Adrenal gland (tissue), 19 donors: ENCODE measurements at places on chromosomes 4 and X.

- H3K27ac ChIP-seq: no peak overlapping the region
- H3K27me3 ChIP-seq: no peaks in the 10 kb centered on the region
- no peaks in the 10 kb centered on the region for H3K36me3 ChIP-seq
- H3K4me3 ChIP-seq: no peak overlapping the region
Observed at GRCh38 chr4:44462259-44462658, 13.7 kb upstream of the KCTD8 start.

- H3K27me3 ChIP-seq: no peaks in the 10 kb centered on the region
- H3K4me1 ChIP-seq: peaks cover 10% of the 10 kb centered on the region
- H3K4me3 ChIP-seq: no peak overlapping the region
- H3K36me3 ChIP-seq: peaks cover 4% of the 10 kb centered on the region
- no peak overlapping the region for H3K27ac ChIP-seq
- no peak for DNase-seq
Observed at GRCh38 chr4:185272245-185272644, 62.8 kb downstream of the SNX25 start.

- H3K36me3 ChIP-seq: no peaks in the 10 kb centered on the region
- H3K27ac ChIP-seq: no peak overlapping the region
- no peaks in the 10 kb centered on the region for H3K4me1 ChIP-seq
- no peak overlapping the region for H3K4me3 ChIP-seq
Observed at GRCh38 chrX:117274965-117275364, 812.2 kb upstream of the CT83 start.

- H3K4me1 ChIP-seq: no peaks in the 10 kb centered on the region
- DNase-seq: peak; percentile 54
- H3K4me3 ChIP-seq: no peak overlapping the region
- no peaks in the 10 kb centered on the region for H3K27me3 ChIP-seq
- H3K27ac ChIP-seq: no peak overlapping the region
- H3K36me3 ChIP-seq: no peaks in the 10 kb centered on the region
Observed at GRCh38 chr4:53119680-53120079, 246.2 kb downstream of the SCFD2 start.

DNA sequence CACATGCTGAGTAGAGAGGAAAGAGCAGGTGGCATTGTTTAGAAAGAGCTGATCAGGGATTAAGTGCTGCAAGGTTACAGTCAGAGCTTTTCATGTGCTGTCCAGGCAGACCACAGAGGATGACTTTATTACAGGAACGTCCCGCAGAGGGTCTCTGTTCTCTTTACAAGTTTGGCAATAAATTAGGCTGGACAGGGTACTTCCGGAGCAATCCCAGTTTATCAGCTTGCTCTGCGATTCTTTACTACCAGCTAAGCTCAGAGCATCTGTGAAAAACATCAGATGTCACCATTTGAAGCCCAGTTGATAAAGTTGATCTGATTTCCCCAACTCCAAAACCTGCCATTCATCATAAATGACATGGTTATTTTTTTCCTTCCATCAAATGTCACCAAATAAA lies 633.1 kb downstream of the NLGN4X start:
- no peaks in the 10 kb centered on the region for H3K36me3 ChIP-seq
- H3K4me1 ChIP-seq: no peaks in the 10 kb centered on the region
- no peak overlapping the region for H3K4me3 ChIP-seq
- no peak for DNase-seq
- no peaks in the 10 kb centered on the region for H3K27me3 ChIP-seq

DNA sequence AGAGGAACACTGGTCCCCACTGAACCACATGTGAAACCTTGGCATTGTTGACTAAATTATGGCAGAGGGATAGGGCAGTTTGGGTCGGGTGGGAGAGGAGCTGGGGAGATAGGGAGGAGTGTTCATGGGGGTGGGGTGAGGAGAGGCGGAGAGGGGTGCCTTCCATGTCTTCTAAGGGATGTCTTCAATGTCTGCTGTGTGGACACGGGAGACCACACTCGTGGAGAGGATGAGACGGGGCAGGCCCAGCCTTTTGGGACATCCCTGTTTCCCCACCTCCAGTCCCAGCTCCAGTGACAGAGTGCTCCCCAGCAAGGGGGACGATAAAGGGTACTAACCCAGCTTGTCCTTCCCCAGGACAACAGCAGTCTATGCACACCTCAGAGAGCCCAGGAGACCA lies 146.4 kb upstream of the MAMLD1 start:
- no peak overlapping the region for H3K27ac ChIP-seq
- H3K4me1 ChIP-seq: no peaks in the 10 kb centered on the region
- H3K36me3 ChIP-seq: no peaks in the 10 kb centered on the region
- no peak overlapping the region for H3K4me3 ChIP-seq
- no peak for DNase-seq
- H3K27me3 ChIP-seq: peaks cover 4% of the 10 kb centered on the region

GRCh38 chrX:120367402-120368109 lies 5.7 kb downstream of the ATP1B4 start:
- H3K4me1 ChIP-seq: no peaks in the 10 kb centered on the region
- H3K27me3 ChIP-seq: no peaks in the 10 kb centered on the region
- H3K4me3 ChIP-seq: no peak overlapping the region
- H3K36me3 ChIP-seq: no peaks in the 10 kb centered on the region
- no peak for DNase-seq

- H3K4me3 ChIP-seq: no peak overlapping the region
- DNase-seq: no peak
- peaks cover 14% of the 10 kb centered on the region for H3K27me3 ChIP-seq
- H3K36me3 ChIP-seq: no peaks in the 10 kb centered on the region
- no peak overlapping the region for H3K27ac ChIP-seq
Observed at GRCh38 chrX:65601126-65601525, 66.3 kb upstream of the MSN start.

DNA sequence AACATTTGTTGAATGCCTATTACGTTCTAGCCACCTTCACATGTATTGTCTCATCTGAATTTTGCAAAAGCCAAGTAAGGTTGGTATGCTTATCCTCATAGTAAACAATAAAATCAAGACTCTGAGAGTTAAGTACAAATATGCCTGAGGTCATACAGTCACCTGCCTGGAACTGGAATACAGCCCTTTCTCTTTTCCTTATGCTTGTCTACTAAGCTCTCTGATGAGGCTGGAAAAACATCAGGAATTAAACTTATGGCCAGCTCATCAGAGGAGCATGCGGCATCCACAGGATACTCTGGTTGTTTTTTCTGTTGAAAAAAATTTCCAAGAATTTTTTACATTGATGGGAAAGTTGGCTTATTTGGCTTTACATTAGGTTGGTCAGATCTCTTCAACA lies 35.5 kb downstream of the NCAPG start:
- no peaks in the 10 kb centered on the region for H3K4me1 ChIP-seq
- H3K27ac ChIP-seq: no peak overlapping the region
- H3K36me3 ChIP-seq: no peaks in the 10 kb centered on the region
- H3K4me3 ChIP-seq: no peak overlapping the region
- no peak for DNase-seq
- no peaks in the 10 kb centered on the region for H3K27me3 ChIP-seq

DNA sequence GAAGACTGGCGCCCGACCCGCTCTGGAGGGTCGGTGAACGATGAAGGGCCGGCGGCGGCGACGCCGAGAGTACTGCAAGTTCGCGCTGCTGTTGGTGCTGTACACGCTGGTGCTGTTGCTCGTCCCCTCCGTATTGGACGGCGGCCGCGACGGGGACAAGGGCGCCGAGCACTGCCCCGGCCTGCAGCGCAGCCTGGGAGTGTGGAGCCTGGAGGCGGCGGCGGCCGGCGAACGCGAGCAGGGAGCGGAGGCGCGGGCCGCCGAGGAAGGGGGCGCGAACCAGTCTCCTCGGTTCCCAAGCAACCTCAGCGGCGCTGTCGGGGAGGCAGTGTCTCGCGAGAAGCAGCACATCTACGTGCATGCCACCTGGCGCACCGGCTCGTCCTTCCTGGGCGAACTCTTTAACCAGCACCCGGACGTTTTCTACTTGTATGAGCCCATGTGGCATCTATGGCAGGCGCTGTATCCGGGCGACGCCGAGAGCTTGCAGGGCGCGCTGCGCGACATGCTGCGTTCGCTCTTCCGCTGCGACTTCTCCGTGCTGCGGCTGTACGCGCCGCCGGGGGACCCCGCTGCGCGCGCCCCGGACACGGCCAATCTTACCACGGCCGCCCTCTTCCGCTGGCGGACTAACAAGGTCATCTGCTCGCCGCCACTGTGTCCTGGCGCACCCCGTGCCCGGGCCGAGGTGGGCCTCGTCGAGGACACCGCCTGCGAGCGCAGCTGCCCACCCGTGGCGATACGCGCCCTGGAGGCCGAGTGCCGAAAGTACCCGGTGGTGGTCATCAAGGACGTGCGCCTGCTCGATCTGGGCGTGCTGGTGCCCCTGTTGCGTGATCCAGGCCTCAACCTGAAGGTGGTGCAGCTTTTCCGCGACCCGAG lies 568 bp downstream of the CHST7 start:
- no peaks in the 10 kb centered on the region for H3K27me3 ChIP-seq
- peaks cover 4% of the 10 kb centered on the region for H3K4me1 ChIP-seq
- peak; percentile 47 for DNase-seq
- no peak overlapping the region for H3K27ac ChIP-seq
- no peaks in the 10 kb centered on the region for H3K36me3 ChIP-seq

DNA sequence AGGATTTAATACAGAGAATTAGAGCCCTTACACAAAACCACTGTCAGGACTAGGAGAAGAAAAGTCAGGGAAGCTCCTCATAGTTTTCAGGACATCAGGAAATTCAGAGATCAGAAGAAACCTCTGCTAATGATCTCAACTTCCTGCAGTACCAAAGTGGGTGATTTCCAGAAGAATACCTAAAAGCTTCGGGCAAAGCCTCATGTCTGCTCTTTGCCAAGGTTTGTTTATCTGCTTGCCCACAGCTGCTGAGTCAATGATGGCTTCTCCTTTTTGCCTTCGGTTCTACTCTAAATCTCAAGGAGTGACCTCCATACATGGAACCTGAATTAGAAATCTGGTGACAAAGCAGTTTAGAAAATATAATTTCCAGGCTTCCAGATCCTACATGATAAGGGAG lies 68.4 kb downstream of the USP38 start:
- H3K4me3 ChIP-seq: no peak overlapping the region
- no peak overlapping the region for H3K27ac ChIP-seq
- no peaks in the 10 kb centered on the region for H3K27me3 ChIP-seq

- H3K4me1 ChIP-seq: no peaks in the 10 kb centered on the region
- no peak for DNase-seq
- H3K4me3 ChIP-seq: no peak overlapping the region
- H3K27ac ChIP-seq: no peak overlapping the region
- no peaks in the 10 kb centered on the region for H3K36me3 ChIP-seq
Observed at GRCh38 chr4:84070289-84070688, 428.8 kb downstream of the NKX6-1 start.

DNA sequence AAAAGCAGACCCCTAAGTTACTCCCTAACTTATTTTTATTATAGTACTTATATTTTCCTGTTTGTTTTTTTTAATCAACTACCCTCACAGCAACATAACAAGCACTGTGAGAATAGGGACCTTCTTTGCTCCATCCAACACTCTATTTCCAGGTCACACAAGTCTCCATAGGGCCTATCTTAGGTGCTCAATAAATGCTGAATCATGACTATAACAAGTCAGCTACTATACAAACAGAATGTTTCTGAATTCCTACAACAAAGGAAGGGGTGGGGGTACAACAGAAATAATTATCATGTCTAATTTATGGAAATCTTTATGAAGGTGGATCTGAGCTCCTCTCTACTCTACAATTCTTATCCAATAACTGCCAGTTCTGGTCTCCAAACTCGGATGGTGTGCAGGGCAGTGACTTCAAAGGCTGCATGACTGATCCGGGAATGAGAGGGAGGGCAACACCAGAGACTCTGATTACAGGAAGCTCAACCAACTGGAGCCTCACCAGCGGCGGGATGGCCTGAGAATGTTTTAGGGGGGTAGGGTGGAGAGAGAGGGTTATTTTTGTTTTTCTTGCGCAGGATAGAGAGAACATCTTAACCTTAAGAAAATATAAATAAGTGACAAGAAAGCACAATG lies 71.1 kb downstream of the HADH start:
- DNase-seq: no peak
- H3K36me3 ChIP-seq: no peaks in the 10 kb centered on the region
- H3K4me1 ChIP-seq: no peaks in the 10 kb centered on the region
- H3K27ac ChIP-seq: no peak overlapping the region
- no peak overlapping the region for H3K4me3 ChIP-seq

- peaks cover 5% of the 10 kb centered on the region for H3K27me3 ChIP-seq
- no peaks in the 10 kb centered on the region for H3K4me1 ChIP-seq
- no peak for DNase-seq
- H3K36me3 ChIP-seq: no peaks in the 10 kb centered on the region
Observed at GRCh38 chrX:112058255-112058654, 24.3 kb downstream of the TRPC5 start.

DNA sequence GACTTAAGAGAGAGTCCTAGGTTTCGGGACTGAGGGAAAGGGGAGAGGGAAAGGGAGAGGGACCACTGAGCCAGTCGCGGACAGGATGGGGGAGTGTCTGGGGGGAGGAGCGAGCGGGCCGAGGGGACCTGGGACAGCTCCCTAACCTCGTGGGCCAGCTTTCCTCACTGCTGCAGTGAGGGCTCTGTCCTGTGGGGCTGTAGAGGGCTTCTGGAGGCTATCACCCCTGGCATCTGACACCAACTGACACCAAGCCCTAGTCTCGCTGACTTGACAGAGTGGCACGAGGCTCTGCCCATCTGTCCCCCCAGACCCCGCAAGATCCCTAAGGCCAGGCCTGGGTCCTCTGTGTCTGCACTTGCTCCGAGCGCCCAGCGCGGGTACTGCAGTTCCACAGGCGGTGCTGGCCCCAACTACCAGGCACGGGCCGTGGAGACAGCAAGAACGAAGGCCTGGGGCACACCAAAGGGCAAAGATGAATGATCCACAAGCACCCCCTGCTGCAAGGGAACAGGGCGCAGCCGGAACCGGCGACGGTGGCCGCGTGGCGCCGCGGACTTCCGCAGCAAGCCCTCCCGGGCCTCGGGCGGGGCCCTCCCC lies 465 bp downstream of the HAUS7 start:
- peak overlapping the region; percentile 78 for H3K27ac ChIP-seq
- no peak overlapping the region for H3K4me3 ChIP-seq
- no peaks in the 10 kb centered on the region for H3K4me1 ChIP-seq
- no peaks in the 10 kb centered on the region for H3K36me3 ChIP-seq
- H3K27me3 ChIP-seq: no peaks in the 10 kb centered on the region

GRCh38 chr4:7007944-7008343 lies 35.2 kb upstream of the TADA2B start:
- H3K4me3 ChIP-seq: no peak overlapping the region
- DNase-seq: no peak
- H3K27me3 ChIP-seq: no peaks in the 10 kb centered on the region

DNA sequence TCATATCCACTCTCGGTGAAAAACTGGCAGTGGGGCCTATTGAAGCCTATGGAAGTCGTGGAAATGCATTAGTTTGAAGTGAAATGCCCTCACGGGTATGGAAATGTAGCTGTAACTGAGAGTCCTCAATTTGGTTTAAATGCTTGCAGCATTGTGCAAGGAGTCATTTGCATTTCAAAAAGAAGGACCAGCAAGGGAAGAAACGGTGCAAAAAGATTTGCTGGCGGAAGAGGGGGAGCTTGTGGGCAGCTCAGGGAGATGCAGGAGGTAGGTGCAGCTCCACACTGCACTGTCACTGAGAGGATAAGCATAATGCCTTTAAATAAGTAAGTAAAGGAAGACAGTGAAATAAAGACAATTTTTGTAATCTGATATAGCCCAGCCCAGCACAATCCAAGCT lies 400.4 kb upstream of the DIPK2B start:
- DNase-seq: no peak
- H3K27ac ChIP-seq: no peak overlapping the region
- no peaks in the 10 kb centered on the region for H3K4me1 ChIP-seq

GRCh38 chr4:77911842-77912450 lies 49.3 kb downstream of the MRPL1 start:
- H3K27me3 ChIP-seq: no peaks in the 10 kb centered on the region
- no peaks in the 10 kb centered on the region for H3K36me3 ChIP-seq
- H3K4me3 ChIP-seq: no peak overlapping the region
- H3K4me1 ChIP-seq: no peaks in the 10 kb centered on the region
- no peak for DNase-seq
